A375 (cell line): ENCODE measurements at places on chromosomes 2 and 18. TPM values are rescaled to one million over a fixed set of nuclear protein-coding genes. Genes with fewer than 3 reads are reported as not detected.

Gene SFTPB
- not detected in 2 replicates for total RNA-seq

Gene RIT2
- total RNA-seq = not detected in 2 replicates

Gene RAX
- total RNA-seq = not detected in 2 replicates

Gene PLA2R1
- total RNA-seq = 0.79 and 0.88 TPM in 2 replicates

Gene PARD6G
- total RNA-seq = 1.2 and 3.1 TPM in 2 replicates

Gene DSC3
- total RNA-seq = 2.6 and 3.1 TPM in 2 replicates

Gene CRYBA2
- 4.2 TPM in 1 of 2 replicates, not detected in the other for total RNA-seq

Gene VAMP8
- 21.2 and 22.0 TPM in 2 replicates for total RNA-seq

Gene CDCA7
- total RNA-seq = 33.2 and 39.7 TPM in 2 replicates

Gene CNGA3
- not detected in 2 replicates for total RNA-seq

Gene ATG9A
- 38.7 and 42.7 TPM in 2 replicates for total RNA-seq

Gene PLCD4
- total RNA-seq = 1.0 and 3.0 TPM in 2 replicates

Gene UGT1A3
- not detected in 2 replicates for total RNA-seq

Gene SCRN3
- 21.2 TPM in 2 replicates for total RNA-seq

Gene TXNDC2
- total RNA-seq = 0.08 TPM in 1 of 2 replicates, not detected in the other

Gene PID1
- 0.45 and 0.72 TPM in 2 replicates for total RNA-seq
